Thyroid gland (tissue), 4 donors: ENCODE measurements at places on chromosomes 7 and 10. TPM values are rescaled to one million over a fixed set of nuclear protein-coding genes. Genes with fewer than 3 reads are reported as not detected.

- DNase-seq, result no peak
- H3K4me3 ChIP-seq, result no peak overlapping the region
- H3K27me3 ChIP-seq, result no peaks in the 10 kb centered on the region
- H3K27ac ChIP-seq, result no peak overlapping the region
Measured at GRCh38 chr7:34058801-34059135, 153.4 kb downstream of the BMPER start.

NUDCD3 gene
- 51.5 TPM for total RNA-seq

- H3K27ac ChIP-seq, result no peak overlapping the region
- no peaks in the 10 kb centered on the region for H3K4me1 ChIP-seq
- no peaks in the 10 kb centered on the region for H3K27me3 ChIP-seq
- no peaks in the 10 kb centered on the region for H3K36me3 ChIP-seq
Measured at GRCh38 chr10:46323176-46323575, 36.4 kb downstream of the ANTXRL start.

DNA sequence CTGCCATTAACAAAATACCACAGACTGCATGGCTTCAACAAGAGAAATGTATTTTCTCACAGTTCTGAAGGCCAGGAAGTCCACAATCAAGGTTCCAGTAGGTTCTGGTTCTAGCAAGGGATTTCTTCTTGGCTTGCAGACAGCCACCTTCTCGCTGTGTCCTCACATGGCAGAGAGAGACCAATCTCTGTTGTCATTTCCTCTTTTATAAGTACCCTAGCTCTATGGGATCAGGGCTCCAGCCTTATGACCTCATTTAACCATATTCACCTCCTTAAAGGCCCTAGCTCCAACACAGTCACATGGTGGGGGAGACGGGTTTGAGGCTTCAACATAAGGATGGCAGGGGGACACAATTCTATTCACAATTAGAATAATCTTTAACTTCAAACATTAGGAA, 23.6 kb downstream of the ABI1 start:
- no peak overlapping the region for H3K4me3 ChIP-seq
- H3K4me1 ChIP-seq, result peaks cover 10% of the 10 kb centered on the region
- DNase-seq, result no peak
- no peak overlapping the region for H3K27ac ChIP-seq

DNA sequence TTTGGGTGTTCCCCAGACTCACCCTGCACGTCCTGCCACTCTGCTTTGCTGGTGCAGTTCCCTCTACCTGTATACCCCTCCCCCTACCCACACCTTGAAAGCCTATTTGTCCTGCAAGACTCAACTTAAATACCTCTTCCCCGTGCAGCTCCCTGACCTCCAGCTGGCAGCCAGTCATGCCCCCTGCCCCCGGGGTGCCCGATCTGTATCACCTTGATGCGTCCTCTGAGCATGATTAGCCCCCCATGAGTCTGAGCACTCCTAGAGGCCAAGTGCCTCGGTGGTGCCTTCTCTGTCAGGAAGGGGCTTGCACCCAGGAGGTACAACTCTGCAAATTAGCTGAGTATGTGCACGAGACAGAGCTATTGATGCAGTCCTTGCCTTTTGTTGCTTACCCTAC, 95.1 kb downstream of the RGS10 start:
- DNase-seq, result no peak
- no peak overlapping the region for H3K27ac ChIP-seq
- peaks cover 20% of the 10 kb centered on the region for H3K4me1 ChIP-seq
- peaks cover 5% of the 10 kb centered on the region for H3K36me3 ChIP-seq
- H3K4me3 ChIP-seq, result no peak overlapping the region

- no peak overlapping the region for H3K4me3 ChIP-seq
- no peaks in the 10 kb centered on the region for H3K4me1 ChIP-seq
- H3K36me3 ChIP-seq, result no peaks in the 10 kb centered on the region
- H3K27ac ChIP-seq, result no peak overlapping the region
- no peaks in the 10 kb centered on the region for H3K27me3 ChIP-seq
Measured at GRCh38 chr7:141231018-141231792, 157.3 kb downstream of the TMEM178B start.

- no peak overlapping the region for H3K27ac ChIP-seq
- no peaks in the 10 kb centered on the region for H3K4me1 ChIP-seq
- no peak overlapping the region for H3K4me3 ChIP-seq
Measured at GRCh38 chr10:67794256-67794655, 43.7 kb downstream of the DNAJC12 start.

DNA sequence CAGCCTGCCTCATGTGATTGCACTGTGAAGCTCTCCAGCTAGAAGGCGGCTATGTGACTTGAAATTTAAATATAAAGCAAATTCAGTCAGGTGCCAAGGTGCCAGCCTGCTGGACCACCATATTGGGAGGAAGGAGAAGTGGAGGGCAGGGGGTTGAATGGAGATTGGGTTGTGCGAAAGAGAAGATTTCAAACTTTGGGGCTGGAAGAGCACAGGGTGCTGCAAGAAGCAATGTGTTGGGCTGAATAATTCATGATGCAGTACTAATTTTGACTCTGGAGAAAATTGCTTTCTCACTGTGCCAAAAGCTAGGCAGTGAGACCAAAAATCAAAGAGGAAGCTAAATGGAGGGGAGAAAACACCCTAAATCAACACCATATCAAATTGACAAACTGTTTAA, 335.3 kb downstream of the NRG3 start:
- H3K4me1 ChIP-seq, result no peaks in the 10 kb centered on the region
- H3K36me3 ChIP-seq, result no peaks in the 10 kb centered on the region
- H3K27me3 ChIP-seq, result no peaks in the 10 kb centered on the region
- H3K4me3 ChIP-seq, result no peak overlapping the region
- no peak overlapping the region for H3K27ac ChIP-seq
- no peak for DNase-seq

DNA sequence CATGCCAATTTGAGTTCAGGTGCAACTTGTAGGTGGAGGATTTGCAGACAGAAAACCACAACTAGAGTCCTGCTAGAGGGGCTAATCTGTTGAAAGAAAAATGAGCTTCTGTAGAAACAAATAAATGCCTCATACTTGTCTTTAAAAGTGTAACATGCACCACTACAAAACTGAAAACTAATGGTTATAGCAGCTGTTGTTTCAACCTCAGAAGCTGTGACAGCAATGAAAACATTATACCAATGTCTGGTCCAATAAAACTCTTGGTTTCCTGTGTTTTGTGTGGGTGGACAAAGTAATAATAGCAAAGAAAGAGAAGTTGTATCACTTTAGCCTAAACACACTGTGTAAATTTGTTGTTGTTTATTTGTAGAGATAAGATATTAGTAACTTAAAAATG, 3.4 kb upstream of the PPP1R9A start:
- H3K27me3 ChIP-seq, result no peaks in the 10 kb centered on the region
- no peak for DNase-seq
- no peak overlapping the region for H3K27ac ChIP-seq
- peaks cover 5% of the 10 kb centered on the region for H3K4me1 ChIP-seq
- H3K36me3 ChIP-seq, result no peaks in the 10 kb centered on the region
- H3K4me3 ChIP-seq, result no peak overlapping the region

MRPS17 gene
- 10.5 TPM for total RNA-seq

- no peak overlapping the region for H3K27ac ChIP-seq
- no peaks in the 10 kb centered on the region for H3K36me3 ChIP-seq
- H3K27me3 ChIP-seq, result no peaks in the 10 kb centered on the region
Measured at GRCh38 chr7:39199006-39199405, 221.3 kb downstream of the POU6F2 start.

- H3K27ac ChIP-seq, result no peak overlapping the region
- peaks cover 13% of the 10 kb centered on the region for H3K4me1 ChIP-seq
- no peaks in the 10 kb centered on the region for H3K27me3 ChIP-seq
- DNase-seq, result no peak
- peaks cover 54% of the 10 kb centered on the region for H3K36me3 ChIP-seq
Measured at GRCh38 chr10:5762531-5762930, 50.7 kb downstream of the GDI2 start.

TMEM140 gene
- 33.1 TPM for total RNA-seq

GRCh38 chr10:74314166-74314565, 163.1 kb downstream of the ADK start:
- H3K27me3 ChIP-seq, result no peaks in the 10 kb centered on the region
- H3K4me1 ChIP-seq, result no peaks in the 10 kb centered on the region
- no peak overlapping the region for H3K4me3 ChIP-seq
- DNase-seq, result no peak
- no peak overlapping the region for H3K27ac ChIP-seq

DNA sequence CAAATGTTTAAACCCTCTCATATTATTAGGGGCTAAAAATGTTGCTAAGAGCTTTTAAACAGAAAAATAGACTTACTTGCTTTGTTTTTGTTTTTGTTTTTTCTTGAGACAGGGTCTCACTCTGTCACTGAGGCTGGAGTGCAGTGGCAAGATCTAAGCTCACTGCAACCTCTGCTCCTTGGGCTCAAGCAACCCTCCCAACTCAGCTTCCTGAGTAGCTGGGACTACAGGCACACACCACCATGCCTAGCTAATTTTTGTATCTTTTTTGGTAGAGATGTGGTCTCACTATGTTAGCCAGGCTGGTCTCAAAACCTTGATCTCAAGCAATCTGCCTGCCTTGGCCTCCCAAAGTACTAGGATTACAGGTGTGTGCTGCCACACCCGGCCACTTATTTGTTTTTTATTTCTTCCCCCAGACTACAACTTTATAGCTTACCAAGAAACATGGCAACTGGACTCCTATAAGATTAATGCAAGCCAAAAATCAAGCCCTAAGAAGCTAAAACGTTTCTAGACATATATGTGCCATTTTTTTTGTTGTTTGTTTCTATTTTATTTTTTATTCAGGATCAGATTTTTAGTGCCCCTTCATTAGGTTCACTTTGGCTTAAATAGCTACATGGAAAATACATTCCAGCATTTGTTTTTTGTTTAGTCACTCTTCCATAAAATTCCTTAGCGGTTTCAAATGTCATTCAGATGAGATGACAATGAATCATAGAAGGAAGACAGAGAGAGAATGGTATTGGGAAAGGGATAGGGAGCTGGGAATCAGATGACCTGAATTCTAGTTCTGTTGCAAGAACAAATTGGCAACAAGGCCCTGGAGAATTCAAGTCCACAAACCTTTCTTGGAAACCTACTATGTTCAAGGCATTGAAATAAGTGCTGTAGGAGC, 163.4 kb upstream of the MKLN1 start:
- H3K36me3 ChIP-seq, result no peaks in the 10 kb centered on the region
- no peak overlapping the region for H3K27ac ChIP-seq
- no peak overlapping the region for H3K4me3 ChIP-seq
- H3K4me1 ChIP-seq, result no peaks in the 10 kb centered on the region
- DNase-seq, result no peak

- no peaks in the 10 kb centered on the region for H3K4me1 ChIP-seq
- no peak overlapping the region for H3K4me3 ChIP-seq
- DNase-seq, result no peak
- no peak overlapping the region for H3K27ac ChIP-seq
Measured at GRCh38 chr10:129870961-129871621, 93.0 kb downstream of the EBF3 start.

DNA sequence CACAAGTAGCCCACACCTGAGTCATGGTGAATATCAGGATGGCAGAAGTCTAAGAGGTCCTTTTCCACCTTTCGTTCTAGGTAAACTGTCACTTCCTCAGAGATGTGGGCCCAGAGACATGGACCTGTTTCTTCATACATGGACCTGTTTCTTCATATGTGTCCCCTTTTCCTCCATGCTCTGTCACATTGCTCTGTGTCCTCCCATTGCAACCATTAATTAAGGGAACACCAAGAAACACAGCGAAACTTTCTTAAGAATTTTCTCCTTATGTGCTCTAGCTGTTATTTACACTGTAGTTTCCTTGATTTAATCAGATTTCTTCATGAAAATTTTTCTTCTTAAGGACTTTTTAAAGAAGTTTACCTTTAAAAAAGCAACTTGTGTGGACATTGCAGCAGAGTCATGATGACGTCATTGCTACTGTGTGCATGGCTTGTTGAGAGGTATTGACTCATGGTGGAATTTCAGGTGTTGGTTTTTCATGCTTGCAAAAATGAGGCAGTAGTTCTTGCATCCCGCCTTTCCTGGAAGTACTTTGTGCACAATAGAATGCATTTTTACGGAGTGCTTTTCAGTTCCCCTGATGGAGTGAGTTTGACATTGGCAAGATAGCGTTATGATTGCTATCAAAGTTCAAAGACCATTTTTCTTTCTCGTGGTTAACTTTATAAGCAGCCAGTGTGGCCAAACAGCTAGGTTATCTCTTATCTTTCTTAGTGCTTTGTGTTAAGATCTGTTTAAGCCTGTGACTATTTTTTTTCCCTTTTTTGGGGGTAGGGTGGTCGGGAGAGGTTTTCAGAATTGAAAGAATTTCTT, 37.7 kb downstream of the CFAP58 start:
- peaks cover 4% of the 10 kb centered on the region for H3K4me1 ChIP-seq
- no peaks in the 10 kb centered on the region for H3K27me3 ChIP-seq
- H3K4me3 ChIP-seq, result no peak overlapping the region
- H3K27ac ChIP-seq, result no peak overlapping the region
- DNase-seq, result peak; percentile 5

CLRN3 gene
- total RNA-seq, result not detected

GRCh38 chr7:109479388-109479787, 909.7 kb downstream of the DNAJB9 start:
- H3K4me1 ChIP-seq, result no peaks in the 10 kb centered on the region
- DNase-seq, result no peak
- H3K4me3 ChIP-seq, result no peak overlapping the region
- H3K27me3 ChIP-seq, result no peaks in the 10 kb centered on the region

DNA sequence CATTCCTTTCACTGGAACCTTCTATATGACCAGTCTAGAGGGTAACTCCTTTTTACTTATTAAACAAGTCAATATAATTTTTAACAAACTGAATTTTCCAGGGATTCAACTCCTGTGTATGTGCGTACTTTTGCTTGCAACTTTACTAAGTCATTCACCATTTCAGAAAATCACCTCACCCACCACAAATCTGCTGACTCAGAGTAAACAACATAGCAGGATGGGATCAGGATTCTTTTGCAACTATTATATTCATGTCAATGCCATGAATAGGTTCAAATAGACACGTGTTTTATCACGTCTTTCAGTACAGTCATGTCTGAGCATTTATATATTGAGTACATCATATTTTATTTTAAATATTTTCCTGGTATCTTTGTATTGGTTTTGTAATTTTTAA, 14.5 kb downstream of the CTTNBP2 start:
- no peak for DNase-seq
- H3K36me3 ChIP-seq, result no peaks in the 10 kb centered on the region
- no peaks in the 10 kb centered on the region for H3K27me3 ChIP-seq
- no peaks in the 10 kb centered on the region for H3K4me1 ChIP-seq

- DNase-seq, result no peak
- H3K4me1 ChIP-seq, result peaks cover 6% of the 10 kb centered on the region
- H3K27ac ChIP-seq, result no peak overlapping the region
- no peaks in the 10 kb centered on the region for H3K36me3 ChIP-seq
Measured at GRCh38 chr10:70477661-70478162, 855 bp upstream of the PALD1 start.

SORBS1 gene
- total RNA-seq, result 37.9 TPM
